Tibial nerve (tissue), 4 donors: ENCODE measurements at places on chromosomes 16 and 17. TPM values are rescaled to one million over a fixed set of nuclear protein-coding genes. Genes with fewer than 3 reads are reported as not detected.

The EPN3 gene
- 0.42 TPM for total RNA-seq

GRCh38 chr17:35749560-35750412 lies 3.3 kb downstream of the GAS2L2 start:
- no peak for DNase-seq

DNA sequence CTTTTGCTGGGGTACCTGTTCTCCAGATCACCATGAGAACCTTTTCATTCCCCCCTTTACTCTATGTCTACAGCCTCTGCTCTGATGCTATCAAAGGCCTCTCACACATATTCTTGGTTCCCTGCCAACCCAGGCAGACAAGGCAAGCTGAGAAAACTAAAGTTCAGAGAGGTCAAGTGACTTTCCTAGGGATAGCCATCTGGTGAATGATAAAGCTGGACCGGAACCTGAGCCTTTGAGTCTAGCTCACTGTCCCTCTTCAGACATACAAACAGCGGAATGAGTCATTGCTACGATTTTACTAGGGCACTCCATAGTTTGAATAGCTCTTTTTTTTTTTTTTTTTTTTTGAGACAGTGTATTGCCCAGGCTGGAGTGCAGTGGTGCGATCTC lies 73.3 kb downstream of the XYLT1 start:
- no peak for DNase-seq

The MT4 gene
- not detected for total RNA-seq

The LCAT gene
- 17.9 TPM for total RNA-seq

GRCh38 chr16:83272843-83273242 lies 534.9 kb upstream of the HSBP1 start:
- DNase-seq: no peak

DNA sequence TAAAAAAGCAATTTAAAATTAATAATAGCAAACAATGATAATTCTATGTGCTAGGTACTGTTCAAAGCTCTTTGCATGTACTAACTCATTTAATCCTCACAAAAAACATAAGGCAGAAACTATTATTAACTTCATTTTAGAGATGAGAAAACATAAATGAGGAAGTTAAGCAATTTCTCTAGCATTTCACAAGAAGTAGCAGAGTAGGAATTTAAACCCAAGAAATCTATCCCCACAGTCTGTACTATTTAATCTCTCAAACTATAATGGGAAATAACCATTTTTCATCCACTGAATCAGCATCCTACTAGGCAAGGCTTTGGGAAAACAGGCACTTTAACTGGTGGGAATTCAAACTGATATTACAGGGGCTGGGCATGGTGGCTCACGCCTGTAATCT lies 42.2 kb upstream of the INTS2 start:
- no peak for DNase-seq

The CES3 gene
- total RNA-seq: 0.21 TPM

- DNase-seq: no peak
These were observed 14.3 kb downstream of the ACSF2 start for GRCh38 chr17:50440172-50440837.

GRCh38 chr17:27596096-27596495 lies 34.9 kb upstream of the LGALS9 start:
- no peak for DNase-seq

DNA sequence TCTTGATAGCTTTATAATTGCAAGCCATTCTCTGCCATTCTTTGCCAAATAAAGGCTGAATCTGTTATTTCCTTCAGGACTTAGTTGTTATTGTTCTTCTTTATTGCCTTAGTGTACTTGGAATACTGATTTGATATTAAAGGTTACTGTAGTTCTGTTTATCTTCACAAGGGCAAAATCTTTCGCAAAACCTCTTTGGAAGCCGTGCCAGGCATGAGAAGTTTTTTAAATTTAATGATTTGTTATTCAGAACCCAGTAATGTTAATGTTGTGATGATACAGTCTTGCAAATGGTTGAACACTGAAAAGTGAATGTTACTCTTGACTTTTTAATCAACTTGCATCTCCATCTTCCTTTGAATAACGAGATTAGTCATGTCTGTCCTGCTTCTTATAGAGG lies 1225.2 kb upstream of the GOT2 start:
- no peak for DNase-seq

GRCh38 chr16:8808613-8809353 lies 11.1 kb downstream of the PMM2 start:
- DNase-seq: no peak

The TEPSIN gene
- total RNA-seq: 60.3 TPM

DNA sequence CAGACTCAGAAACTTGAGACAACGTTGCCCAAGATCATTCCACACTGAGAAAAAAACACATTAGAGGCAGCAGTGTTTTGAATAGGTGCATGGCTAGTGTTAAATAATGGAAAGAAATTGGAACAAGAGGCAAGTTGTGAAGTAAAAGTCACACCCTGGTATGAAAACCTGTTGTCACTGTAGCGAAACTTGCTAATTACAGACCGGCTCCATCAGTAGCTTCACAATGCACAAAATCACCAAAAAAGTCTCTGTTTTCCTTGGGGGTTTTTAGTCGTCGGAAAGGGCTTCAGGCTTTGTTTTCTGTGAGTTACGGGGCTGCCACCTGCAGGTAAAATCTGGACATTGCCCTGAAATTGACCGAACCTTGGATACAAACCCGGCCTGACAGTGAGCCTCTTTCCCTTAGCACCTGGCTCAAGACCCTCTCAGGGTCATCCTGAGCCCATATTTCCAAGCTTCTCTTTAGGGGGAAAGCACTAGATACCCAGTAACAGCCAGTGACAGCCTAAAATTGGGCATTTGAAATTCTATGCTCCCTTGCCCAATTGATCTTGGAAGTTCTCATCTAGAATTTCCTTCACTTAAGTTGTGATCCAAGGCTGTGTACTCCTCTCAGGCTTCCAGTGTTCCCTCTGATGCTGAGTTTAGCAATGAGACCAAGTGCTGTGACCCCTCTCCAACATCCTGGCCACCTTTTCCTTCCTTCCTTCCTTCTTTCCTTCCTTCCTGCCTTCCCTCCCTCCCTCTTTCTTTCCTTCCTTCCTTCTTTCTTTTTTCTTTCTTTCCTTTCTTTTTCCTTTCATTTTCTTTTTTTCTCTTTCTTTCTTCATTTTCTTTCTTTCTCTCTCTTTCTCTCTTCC lies 7.2 kb upstream of the GRB2 start:
- DNase-seq: peak; percentile 55

DNA sequence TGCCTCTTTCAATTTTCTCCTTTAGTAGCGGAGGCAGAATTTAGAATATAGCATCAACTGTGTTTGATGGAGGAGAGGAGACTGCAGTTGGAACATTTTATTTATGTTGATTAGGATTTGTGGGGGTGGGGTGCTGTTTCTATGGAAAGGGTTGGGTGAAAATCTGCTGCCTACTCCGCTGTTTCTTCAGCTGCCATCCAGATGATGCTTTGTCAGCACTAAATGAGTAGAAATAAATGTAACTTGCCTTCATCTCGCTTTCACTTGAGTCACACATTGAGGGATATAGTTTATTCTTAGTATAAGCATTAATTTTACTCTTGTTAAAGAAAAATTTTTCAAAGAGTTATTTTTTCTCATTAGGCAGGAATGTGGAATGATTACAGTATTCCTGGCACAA lies 42.1 kb downstream of the ABHD15 start:
- DNase-seq: no peak

DNA sequence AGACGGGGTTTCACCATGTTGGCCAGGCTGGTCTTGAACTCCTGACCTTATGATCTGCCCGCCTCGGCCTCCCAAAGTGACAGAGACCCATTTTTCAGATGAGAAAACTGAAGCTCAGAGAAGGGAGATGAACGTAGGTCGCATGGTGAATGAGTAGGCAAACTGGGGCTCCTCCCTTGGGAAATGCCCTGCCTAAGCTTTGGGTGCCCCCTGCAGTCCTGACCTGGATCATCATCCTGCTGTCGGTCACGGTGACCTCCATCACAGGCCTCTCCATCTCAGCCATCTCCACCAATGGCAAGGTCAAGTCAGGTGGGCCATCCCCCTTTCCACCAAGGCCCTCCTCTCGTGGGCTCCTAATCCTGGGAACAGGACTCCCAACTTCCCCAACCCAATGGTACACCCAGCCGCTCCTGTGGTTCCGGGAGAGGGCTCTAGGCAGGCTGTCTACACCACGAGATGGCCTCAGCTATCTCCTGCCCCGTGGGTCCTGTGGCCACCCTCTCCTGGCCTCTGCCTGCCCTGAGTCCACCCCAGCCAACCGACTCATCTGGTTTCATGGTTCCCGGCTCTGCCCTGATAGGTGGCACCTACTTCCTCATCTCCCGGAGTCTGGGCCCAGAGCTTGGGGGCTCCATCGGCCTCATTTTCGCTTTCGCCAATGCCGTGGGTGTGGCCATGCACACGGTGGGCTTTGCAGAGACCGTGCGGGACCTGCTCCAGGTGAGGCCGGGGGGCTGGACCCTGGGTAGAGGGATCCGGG lies 4.7 kb downstream of the SLC12A3 start:
- DNase-seq: no peak

GRCh38 chr16:30992931-30993816 lies 8.2 kb downstream of the HSD3B7 start:
- DNase-seq: no peak

- DNase-seq: peak; percentile 16
These were observed 182.8 kb downstream of the SEC14L1 start for GRCh38 chr17:77323413-77324171.

DNA sequence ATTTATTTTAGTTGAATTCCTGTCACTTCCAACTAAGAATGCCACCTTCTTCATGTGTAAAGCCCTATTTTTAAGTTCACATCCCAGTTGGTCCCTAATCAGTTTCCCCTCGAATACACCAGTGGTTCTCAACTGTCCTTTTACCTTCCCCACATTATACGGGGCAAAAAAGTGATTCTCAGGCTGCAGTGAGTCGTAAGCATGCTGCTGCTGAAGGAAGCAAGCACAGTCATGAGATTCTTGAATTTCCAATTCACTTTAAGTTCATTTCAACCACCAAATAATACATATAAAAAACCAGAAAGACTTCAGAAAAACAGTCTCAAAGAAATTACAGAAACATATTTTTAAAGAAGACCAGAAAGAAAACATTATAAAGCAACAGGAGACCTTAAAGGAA lies 47.9 kb downstream of the UBE2G1 start:
- no peak for DNase-seq

The KRT33B gene
- total RNA-seq: not detected

- no peak for DNase-seq
These were observed 67.8 kb downstream of the MAF start for GRCh38 chr16:79532785-79533184.
